NCI-H2227 treated with DMSO at 0.1 percent for 48 hours (cell line): ENCODE measurements at places on chromosomes 1 and 21.
A peak's percentile ranks its signal among the peaks of the same experiment; 100 is the strongest.

GRCh38 chr1:154483941-154484803, 17.8 kb upstream of the TDRD10 start:
- DNase-seq: no peak

GRCh38 chr1:224193319-224193966, 10.4 kb downstream of the DEGS1 start:
- DNase-seq: no peak

DNA sequence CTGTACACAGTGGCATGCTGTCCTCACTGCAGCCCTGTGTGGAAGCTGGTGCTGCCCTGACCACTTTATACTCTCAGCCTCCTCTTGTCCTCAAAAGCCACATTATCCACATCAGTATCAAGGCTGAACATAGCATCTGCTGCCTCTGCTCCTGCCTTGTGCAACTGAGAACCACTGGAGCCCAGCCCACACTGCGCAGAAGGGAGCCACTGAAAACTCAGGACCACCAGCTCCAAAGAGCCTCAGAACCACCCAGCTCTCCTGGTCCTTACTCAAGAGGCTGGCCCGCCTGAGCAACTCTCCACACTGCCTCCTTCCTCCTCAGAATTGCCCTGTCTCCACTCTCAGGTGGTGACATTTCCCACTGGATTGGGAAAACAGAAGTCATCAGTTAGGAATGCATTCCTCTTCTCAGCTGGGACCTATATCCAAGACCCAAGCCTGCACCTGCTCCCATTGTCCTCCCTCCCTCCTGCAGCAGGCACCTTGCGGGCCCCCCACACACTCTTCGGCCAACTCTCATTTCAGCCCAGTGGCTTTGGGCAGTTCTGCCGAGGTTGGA, 7.0 kb upstream of the KISS1 start:
- DNase-seq: no peak

DNA sequence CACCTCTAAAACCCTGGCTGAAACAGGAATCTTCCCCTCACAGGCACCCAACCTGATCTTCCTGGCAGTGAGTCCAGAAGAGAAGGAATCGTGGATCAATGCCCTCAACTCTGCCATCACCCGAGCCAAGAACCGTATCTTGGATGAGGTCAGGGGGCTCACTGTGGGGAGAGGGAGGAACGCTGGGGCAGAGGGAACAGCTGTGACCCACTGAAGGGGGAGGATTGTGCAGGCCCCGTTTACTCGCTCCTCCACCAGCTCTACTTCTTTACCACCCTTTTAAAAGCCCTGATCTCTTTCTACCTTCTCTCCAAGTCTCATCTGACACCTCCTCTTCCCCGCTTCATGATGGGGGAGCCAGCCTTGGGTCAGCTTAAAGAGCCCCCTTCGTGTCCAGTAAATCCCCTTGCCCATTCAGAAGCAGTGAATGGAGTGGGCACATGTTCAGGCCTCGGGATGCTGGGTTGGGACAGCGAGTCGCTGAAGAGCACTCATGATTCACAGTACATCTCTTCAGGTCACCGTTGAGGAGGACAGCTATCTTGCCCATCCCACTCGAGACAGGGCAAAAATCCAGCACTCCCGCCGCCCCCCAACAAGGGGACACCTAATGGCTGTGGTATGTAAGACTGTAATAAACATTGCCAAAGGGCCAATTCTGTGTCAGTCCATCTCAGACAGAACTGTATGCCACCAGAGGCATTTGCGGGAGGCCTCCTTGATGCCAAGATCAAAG, 7.3 kb downstream of the PLEKHO1 start:
- DNase-seq: no peak

GRCh38 chr1:114113411-114114184, 40.1 kb downstream of the SYT6 start:
- no peak for DNase-seq

DNA sequence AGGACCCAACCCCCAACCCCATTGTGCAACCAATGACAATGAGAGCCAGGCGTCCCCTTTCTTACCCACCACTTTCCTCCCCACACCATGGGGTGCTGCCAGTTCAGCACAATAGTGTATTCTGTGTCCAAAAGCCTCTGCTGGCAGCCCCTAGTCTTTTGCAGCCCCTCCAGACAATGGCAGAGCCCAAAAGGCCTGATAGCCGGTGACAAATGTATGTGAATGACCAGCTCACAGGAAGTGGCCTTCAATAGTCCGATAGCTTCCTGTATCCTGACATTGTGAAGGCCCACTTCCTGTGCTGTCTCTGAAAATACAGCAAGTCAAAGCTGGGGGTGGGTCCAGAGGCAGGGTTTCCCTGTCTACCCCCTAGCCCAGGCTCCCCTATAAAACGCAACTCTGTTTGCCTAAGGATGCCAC, 16.6 kb downstream of the SMIM12 start:
- DNase-seq: no peak

DNA sequence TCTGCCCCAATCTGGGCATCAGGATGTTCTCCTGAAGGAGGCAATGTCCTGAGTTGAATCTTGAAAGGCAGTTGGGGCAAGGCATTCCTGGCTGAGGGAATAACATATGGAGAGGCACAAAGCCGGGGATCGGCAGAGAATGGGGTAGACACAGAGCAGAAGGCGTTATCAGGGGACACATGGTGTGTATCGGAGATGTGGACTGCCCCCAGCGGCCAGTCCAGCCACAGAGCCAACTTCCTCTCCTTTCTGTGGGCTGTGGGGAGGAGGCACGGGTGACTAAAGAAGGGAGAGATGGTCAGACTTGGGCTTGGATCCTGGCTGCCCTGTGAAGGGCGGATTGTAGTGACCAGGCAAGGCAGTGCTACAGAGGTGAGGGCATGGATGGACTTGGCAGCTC, 32.1 kb downstream of the FOXD2 start:
- no peak for DNase-seq

GRCh38 chr1:25572107-25572506, 28.7 kb downstream of the LDLRAP1 start:
- no peak for DNase-seq

- DNase-seq: no peak
Observed at GRCh38 chr1:44546403-44547053, 127.8 kb downstream of the TMEM53 start.

DNA sequence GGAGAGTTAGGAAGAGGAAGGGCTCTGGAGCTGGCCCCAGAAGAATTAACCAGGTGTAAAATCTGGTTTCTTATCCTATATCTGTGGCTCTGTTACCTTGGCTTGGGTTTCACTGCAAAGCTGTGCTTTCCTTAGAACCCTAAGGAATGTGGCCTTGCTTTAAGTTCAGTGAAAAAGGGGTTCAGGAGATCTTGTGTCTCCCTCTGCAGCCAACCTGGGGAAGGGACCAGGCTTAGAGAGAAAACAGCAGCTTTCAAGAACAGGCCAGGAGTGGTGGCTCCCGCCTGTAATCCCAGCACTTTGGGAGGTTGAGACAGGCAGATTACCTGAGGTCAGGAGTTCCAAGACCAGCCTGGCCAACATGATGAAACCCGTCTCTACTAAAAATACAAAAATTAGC, 16.1 kb upstream of the MYCL start:
- no peak for DNase-seq

DNA sequence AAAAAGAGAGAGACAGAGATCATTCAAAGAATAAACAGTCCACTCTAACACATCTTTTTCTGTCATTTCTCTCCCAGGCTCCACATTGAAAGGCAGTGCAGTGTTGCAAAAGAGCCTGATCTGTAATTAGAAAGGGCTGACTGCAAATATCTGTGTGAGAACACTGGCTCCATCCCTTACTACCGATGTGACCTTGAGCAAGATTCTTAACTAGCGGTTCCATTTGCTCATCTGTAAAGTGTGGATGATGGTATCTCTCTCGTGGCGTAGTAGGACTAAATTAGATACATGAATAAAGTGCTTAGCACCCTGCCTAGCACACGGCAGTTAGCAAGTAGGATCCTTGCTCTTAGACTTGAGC, 26.9 kb upstream of the SLC44A3 start:
- DNase-seq: peak; percentile 27

DNA sequence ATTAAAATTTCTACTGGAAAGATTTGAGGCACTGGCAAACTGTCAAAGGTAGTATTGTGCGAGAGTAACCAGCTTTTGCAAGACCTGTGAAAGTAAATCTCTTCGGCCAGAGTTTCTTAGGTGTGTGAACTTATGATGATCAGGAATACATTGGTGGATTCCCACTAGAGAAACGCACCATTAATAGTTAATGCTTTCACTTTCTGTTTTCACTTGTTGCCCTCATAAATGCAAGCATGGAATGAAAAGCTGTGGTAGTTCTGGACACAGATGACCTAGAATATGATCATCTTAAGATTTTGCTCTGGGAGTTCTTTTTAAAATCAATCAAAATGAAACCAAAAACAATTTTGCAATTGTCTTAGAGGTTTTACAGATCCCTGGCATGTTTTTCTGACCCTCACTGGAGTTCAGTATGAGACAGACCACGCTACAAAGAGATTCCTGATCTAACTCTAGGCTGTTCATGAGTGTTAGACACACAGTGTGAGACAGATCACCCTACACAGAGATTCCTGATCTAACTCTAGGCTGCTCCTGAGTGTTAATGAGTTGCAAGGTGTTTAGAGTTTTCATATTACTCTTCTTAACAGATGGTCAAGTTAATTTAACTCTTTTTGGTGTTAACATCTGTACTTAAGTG, 98.8 kb downstream of the SDCCAG8 start:
- DNase-seq: no peak

- no peak for DNase-seq
Observed at GRCh38 chr1:116359871-116360270, 13.2 kb upstream of the ATP1A1 start.

DNA sequence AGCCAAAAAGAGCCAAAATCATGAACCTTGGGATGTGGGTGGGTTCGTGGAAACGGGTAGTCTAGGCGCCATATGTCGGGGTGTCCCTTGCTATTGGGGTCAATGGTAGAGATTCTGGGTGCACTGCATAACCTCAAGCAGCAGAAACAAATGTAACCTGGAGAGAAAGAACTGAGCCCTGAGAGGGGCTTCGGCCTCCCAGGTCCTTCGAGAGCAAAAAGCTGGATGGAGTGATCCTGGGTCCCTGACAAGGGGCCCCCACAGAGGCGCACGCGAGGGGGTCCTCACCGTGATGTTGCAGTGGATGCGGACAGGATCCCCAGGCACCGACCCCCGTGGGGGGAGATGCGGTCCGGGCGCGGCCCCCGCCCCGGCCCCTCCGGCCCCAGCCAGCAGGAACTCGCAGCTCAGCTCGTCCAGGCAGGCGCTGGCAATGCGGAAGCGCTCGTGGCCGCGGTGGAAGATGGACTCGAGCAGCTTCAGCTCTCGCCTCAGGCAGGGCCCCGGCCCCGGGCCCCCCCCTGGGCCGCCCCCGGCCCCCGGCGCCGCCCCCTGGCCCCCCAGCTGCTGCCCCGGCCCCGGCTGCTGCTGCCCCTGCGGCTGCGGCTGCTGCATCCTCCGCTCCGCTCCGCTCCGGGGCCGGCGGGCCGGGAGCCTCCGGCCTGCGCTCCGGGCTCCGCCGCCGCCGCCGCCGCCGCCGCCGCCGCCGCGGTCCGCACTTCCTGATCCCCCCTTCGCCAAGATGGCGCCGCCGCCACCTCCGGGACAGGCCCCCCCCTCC, at the start of gene UBE2Q1:
TSS of gene UBE2Q1 (minus strand) at position 724 of the 781 bp plus-strand sequence. CDS start at position 615, 109 bp downstream.
- DNase-seq: no peak

DNA sequence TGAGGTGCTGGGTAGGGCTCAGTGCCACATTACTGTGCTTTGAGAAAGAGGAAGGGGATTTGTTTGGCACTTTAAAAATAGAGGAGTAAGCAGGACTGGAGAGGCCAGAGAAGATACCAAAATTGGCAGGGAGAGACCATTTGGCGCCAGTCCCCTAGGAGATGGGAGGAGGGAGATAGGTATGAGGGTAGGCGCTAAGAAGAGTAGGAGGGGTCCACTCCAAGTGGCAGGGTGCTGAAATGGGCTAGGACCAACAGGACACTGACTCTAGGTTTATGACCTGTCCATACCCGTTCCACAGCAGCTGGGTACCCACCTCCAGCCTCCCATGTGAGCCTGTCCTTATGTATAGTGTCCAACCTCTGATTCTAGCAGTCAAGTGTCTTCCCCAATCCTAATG, 1.0 kb upstream of the CRTC2 start:
- no peak for DNase-seq

DNA sequence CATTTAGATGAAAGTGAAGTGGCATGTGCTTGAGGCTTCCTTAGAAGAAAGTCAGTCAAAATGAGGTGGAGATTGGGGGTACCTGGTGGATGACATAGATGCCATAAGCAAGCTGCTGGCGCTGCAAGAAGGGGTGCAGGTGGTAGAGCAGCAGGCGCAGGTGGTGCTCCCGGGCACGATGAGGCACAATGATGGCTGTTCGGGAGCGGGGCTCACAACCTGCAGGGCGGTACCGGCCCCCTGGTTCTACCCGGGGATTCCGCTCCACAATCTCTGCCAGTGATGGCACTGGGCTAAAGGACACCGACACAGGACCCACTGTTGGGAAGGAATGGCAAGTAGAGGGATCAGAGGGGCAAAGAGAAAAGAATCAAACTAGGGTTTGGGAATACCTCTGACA, 2.4 kb downstream of the B4GALT3 start:
- no peak for DNase-seq

GRCh38 chr1:159980786-159981185, 26.7 kb upstream of the SLAMF9 start:
- DNase-seq: no peak
